ENCODE measurements at places on chromosomes 2 and 18.

GRCh38 chr18:9743200-9744016, 35.3 kb downstream of the RAB31 start:
- DNase-seq: peak; percentile 91

GRCh38 chr2:2779727-2780126, 448.7 kb upstream of the MYT1L start:
- DNase-seq: no peak

DNA sequence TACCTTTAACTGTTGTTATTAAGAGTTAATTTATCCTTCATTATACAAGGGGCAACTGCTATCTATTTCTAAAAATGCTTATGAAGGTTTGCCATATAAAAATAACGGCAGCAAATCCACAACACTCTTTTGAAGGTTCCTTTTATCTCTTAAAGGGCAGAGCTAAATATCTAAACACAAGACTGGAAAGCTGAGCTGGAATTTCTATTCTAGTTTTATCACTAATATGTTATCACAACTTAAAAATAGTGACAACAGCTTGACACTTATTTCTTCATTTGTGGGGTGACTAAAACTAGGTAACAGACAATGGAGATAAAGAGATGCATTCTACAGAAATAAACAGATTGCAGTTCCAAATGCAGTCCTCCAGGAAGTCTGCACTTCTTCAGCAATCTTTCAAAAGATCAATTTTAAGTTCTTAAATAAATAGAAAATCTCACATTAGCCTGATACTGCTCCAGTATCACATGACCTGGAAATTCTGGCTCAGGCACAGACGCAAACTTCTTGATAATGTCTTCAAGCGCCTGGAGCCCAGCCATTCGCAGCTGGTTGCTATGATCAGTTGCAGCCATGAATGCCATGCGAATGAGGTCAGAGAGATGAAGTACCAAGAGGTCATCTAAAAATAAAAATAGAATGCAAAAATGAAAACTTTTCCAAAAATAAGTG, 54.0 kb upstream of the STRN start:
- peak; percentile 4 for DNase-seq

DNA sequence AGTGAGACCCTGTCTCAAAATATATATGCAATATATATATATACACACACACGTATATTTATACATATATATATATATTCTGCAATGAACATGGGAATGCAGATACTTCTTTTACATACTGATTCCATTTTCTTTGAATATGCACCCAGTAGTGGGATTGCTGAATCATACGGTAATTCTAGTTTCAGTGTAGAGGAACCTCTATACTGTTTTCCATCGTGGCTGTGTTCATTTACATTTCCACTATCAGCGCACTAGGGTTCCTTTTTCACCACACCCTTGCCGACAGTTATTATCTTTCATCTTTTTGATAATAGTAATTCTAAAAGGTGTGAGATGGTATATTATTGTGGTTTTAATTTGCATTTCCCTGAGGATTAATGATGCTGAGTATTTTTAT, 52.3 kb upstream of the SLC39A10 start:
- DNase-seq: no peak

GRCh38 chr18:74353169-74353775, 37.6 kb downstream of the C18orf63 start:
- DNase-seq: peak; percentile 64

GRCh38 chr2:86087936-86088850, 17.5 kb downstream of the POLR1A start:
- peak; percentile 23 for DNase-seq

DNA sequence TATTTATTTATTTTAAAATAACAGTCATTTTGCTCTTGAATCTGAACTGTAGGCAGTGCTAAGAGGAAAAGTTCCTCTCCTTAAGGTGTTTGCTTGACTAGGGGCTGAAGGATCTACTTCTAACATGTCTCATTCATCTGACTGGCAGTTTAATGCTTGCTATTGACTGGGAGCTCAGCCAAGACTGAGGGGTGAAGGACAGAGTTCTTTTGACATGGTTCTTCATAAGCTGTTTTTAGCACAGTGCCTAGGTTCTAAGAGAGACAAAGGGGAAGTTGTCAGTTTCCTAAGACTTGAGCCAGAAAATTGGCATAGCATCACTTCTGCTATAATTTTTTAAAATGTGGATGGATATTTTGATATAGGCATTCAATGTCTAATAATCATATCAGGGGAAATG, 73.0 kb downstream of the COMMD1 start:
- DNase-seq: no peak

DNA sequence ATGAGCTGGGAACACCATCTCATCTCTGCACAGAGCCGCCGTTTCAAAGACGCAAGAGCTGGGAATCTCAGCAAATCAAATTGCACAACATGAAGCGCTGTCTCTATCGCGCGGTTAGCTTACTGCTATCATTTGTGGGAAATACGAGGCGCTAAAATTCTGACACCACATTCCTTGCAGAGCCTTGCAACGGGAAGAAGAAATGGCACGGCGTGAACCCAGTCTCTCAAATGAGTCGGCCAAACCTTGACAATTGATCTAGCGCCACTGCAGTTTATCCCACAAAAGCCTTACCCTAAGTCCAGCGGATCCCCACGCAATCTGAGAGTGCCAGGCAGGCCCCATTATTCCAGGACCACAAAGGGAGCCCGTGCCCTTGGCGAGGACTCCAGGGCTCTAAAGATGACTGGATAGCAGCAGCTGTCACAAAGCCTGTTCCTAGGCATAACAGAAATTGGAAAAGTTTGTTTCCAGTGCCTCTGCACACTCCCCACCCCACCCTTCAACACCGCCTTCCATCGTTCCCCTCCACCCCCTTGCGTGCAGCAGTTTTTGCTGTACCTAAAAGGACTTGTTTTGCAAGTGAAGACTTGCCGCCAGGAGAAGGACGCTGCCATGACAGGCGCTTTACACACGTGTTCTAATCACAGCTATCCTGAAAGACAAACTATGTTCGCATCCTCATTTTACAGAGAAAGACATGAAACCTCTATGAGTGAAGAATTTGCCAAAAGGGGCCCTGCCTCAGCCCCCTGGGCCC, 252.4 kb downstream of the EIPR1 start:
- DNase-seq: no peak

GRCh38 chr2:138333677-138334076, 167.9 kb upstream of the SPOPL start:
- DNase-seq: no peak

GRCh38 chr2:26270373-26270772, 25.6 kb downstream of the HADHB start:
- no peak for DNase-seq

DNA sequence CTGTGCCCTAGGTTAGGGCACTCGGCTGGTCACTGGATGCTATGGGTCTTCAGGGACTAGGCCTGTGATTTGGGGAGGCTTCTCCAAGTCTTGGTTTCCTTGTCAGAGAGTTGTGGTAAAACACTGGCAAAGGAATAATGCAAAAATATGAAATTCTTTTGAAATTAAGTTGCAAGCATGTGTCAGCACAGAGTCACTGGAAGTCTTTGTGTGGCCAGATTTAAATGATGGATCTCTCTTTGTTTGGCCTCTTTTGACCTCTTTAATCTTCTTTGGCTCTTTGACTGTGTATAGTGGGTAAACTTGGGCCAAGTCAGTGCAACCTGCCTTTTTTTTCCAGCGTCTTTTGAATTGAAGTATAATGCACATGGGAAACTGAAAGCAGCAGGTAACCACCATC, 12.1 kb downstream of the HK2 start:
- DNase-seq: no peak

DNA sequence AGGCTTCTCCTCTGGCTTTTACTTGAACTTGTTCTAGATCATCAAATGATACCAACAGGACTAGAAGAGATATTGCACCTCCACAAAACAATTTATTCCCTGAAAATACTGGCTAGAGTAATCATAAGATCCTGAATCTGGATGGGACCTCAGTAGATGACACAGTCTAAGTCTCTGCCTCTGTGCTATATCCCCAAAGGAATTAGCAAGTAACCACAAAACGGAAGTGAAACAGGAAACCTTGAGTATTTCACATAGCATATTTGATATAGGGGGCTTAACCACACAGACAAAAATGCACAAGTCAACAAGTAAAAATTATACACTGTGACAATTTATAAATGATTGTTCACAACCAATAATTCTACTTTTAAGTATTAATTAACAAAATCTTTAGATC, 456.9 kb upstream of the TNP1 start:
- DNase-seq: no peak

Measured in ELF-1 (cell line).